ENCODE measurements at places on chromosomes 16 and 17.

DNA sequence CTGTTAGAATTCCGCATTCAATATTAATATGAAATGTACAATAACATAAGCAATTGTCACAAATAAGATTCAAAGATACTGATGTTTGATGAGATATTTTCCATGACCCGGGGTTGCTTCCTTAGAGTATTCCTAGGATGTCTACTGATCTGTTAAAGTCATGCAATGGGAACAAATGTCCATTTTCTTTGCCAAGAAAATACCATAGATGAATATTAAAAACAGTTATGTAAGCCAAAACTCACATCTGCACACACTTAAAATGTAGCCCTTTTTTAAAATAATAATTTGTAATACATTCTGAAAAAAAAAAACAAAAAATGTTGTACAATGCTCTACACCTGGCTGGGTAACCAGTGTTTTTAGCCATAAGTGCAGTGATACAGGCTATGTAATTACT is 259.4 kb upstream of the AXIN2 start:
- no peak for DNase-seq

DNA sequence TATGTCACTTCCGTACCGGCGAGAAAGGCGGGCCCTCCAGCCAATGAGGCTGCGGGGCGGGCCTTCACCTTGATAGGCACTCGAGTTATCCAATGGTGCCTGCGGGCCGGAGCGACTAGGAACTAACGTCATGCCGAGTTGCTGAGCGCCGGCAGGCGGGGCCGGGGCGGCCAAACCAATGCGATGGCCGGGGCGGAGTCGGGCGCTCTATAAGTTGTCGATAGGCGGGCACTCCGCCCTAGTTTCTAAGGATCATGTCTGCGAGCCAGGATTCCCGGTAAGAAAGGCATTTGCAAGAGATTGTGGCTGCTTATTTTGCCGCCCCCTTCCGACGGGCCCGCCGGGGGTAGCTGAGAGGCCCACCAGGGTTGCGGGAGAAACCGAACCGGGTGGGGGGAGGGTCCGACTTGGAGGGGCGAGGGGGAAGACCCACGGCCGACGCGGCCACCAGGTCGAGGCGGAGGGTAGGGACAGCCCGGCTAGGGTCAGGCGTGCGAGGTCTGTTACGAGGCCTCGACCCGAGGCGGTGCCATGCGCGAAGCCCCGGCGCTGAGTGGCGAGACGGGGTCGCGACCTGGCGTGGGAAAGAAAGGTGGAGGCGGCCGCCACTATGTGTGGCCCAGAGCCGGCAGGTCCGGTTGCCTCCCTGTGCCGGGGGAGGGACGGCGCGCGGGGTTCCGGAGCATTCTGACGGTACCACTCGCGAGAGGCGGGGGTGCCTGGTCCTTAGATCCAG is 6.7 kb upstream of the CD68 start:
- DNase-seq, result peak; percentile 98

DNA sequence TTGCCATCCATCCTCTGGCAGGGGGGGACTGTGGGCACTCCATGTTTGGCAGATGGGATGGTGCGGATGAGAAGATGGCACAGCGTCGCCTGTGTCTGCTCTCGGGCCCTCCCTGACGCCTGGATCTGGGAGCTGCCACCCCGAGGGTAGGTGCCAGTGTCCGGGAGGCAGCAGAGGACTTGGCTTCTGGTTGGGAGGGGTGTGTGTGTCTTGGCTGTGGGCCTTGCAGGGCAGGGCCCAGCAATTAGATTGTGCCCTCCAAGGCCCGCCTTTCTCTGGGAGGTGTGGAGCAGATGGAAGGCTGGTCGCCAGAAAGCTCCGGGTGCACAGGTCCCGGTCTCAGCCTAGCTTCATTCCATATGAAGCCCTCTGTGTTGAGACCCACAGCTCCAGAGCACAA is 1.4 kb downstream of the RAP1GAP2 start:
- DNase-seq, result no peak

- DNase-seq, result no peak
These were observed 441.1 kb upstream of the RBFOX1 start for GRCh38 chr16:6891496-6891895.

- DNase-seq, result no peak
These were observed 33.0 kb downstream of the NTN1 start for GRCh38 chr17:9054126-9054975.

- no peak for DNase-seq
These were observed 28.3 kb downstream of the VPS35L start for GRCh38 chr16:19583665-19584300.

DNA sequence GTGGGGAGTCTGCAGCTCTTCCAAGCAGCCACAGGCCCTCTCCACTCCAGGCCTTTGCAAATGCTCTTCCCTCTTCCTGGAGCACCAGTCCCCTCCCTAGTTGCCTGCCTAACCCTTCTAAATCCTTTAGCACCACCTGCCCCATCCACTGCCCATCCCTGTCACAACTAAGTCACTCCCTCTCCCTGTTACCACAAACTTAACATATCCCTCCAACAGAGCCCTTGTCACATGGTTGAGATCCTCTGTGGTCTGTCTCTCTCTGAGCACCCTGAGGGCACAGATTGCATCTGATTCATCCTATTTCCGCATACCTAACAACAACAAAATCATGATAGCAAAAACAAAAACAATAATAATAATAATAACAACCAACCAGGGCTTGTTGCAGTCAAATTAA is 11.0 kb upstream of the BEAN1 start:
- DNase-seq, result no peak

GRCh38 chr17:603406-604114 is 111.1 kb downstream of the VPS53 start:
- no peak for DNase-seq

GRCh38 chr16:86576591-86577313 is 1.6 kb upstream of the FOXL1 start:
- no peak for DNase-seq

DNA sequence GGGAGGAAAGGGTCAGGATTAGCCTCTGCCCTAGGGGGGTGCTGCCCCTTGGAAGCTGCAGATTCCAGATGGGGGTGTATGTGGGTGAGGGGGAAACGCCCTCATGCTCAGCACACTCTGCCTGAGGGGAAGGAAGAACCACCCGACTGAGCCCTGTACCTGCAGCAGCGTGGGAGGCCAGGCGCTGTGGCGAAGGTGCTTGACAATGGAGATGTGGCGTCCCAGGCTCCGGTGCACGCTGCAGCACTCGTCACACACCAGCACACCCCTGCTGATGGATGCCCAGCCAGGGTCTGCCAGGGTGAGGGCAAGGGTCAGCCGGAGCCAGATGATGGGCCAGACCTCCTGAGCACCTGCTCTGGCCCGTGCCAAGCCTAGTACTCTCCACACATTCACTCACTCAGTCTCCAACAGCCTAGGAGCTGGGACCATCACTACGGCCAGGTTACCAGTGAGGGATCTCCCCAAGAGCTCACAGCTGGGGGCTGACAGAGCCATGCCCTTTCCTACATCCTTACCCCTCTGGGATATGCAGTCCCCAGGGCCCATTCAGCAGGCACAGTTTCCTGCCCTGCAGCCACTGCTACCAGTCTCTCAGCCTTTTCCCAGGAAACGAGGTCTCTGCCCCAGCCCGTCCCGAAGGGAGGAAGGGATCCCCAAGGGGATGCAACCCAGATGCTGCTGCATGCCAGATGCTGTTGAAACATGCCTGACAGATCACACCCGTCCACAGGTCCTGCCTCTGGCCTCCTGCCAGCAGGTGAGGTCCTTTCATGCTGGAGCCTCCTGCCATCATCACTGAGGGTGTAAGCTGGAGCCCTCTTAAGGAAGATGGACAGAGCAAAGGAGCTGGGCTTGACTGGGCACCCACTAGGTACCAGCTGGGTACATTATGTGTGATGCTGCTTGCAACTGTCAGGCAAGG is 5.9 kb downstream of the GIT1 start:
- DNase-seq, result no peak

- DNase-seq, result no peak
These were observed 31.6 kb downstream of the PHKB start for GRCh38 chr16:47492428-47493377.

DNA sequence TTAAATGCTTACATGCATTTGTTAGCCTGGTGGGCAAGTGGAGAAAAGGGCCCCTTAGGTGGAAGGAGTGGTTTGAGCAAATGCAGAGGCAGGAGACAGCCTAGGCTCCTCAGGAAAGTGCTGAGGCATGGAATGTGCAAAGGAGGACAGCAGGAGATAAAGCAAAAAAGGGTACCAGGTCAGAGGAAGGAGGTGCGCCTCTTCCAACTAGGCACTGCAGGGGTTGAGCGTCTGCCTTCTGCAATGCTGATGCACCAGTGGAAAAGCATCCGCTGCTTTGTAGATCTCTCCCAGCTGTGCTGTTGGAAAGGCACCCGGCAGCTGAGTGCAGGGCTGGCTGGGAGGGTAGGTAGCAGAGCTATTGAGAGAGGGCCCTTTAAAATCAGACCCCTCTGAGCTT is 287.0 kb upstream of the XYLT1 start:
- no peak for DNase-seq

DNA sequence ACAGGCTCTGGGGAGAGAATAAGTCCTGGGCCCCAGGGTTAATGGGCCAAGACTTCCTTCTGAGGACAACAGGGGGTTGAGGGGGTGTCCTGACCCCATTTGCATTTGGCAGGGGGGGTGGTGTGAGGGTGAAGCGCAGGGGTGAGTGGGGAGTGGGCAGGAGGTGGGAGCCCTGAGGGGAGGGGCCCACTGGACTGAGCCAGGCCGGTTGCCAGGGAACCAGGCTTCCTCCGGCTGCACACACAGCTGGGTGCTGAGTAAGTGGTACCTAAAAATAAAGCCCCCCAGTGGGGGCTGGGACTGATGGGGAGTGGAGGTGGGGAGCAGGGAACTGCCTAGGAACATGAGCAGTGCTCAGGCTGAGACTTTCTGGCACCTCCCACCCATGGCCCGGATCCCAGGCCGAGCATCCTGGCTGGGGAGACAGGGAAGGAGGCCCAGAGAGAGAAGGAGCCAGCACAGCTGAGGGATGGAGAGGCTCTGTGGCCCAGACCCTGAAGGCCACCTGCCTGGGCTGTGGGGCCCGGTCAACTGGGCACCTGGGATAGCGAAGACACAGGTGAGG is 7.5 kb upstream of the RASD1 start:
- DNase-seq, result no peak

DNA sequence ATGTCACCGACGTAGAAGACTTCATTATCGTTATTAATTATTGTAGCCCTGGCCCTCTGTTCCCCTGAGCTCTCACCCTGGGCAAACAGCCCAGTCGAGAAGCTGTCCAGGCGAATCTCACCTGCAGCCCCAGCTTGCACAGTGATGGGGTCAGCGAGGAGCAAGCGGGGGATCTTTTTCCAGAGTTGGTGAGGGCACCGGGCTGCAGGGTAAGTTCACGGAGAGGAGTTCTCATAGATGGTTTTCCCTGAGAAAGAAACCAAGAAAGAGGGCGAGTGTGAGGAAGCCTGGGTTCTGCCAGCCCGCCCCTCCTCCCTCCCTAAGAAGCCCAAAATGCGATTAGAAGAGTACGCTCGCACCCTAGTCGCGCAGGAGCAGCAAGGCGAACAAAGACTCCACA is 436 bp downstream of the SPAG5 start:
- DNase-seq, result no peak

DNA sequence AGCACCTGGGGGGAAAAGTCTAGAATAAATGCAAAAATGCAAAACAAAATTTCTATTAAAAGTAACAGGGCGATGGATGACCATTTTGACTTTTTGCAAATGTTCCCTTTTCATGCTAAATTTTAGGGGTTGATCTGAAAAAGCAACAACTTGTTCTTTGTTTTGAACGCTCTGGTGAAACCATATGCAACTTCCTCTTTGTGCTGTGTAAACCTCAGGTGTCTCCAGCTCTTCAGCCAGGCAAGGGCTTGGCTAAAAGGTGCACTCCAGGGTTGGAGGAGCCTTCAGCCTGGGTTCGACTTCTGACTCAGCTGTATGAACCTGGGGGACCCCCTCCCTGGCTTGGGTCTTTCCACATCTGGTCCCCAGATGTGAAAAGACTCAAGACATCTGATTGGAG is 9.5 kb downstream of the IRF8 start:
- no peak for DNase-seq

DNA sequence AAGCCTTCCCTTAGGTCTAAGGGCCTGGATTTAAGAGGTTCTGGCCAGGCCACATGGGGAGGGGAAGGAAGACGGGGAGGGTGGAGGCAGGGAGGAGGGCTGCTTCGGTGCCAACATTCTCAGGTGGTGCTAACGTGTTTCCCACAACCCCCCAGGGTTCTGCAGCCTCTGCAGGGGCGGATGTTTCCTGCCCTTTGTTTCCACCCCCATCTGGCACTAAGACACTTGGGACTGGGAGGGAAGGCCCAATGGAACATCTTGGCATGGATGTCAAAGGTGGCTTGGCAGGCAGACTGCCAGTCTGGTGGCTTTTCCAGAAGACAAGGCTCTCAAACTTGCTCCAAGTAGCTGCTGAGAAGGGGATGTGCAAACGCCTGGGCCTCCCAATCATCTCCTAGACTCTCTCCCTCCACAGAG is 12.7 kb downstream of the HIC1 start:
- no peak for DNase-seq

- peak; percentile 54 for DNase-seq
These were observed 1.9 kb downstream of the GPR142 start for GRCh38 chr17:74369221-74369620.

DNA sequence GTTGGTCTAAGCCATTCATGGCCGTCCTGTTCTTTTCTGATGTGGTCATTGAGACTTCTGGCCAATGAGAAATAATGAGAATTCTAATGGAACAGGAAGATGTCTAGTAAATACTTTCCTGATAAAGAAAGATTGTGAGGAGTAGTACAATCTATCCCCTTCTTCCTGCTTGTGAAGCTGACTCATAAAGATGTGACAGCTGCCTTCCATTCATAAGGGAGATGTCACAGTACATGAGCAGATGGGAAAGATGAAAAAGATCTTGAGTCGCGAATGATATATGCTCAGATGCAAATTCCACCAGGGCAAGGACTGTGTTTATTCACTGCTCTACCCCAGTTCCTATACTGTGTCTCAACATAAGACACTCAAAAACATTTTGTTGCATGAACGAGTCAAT is 111.7 kb upstream of the FOXF1 start:
- no peak for DNase-seq

GRCh38 chr17:48646183-48647102 is 20.3 kb upstream of the HOXB9 start:
- DNase-seq, result no peak

GRCh38 chr17:34974179-34974578 is 6.1 kb upstream of the LIG3 start:
- no peak for DNase-seq

DNA sequence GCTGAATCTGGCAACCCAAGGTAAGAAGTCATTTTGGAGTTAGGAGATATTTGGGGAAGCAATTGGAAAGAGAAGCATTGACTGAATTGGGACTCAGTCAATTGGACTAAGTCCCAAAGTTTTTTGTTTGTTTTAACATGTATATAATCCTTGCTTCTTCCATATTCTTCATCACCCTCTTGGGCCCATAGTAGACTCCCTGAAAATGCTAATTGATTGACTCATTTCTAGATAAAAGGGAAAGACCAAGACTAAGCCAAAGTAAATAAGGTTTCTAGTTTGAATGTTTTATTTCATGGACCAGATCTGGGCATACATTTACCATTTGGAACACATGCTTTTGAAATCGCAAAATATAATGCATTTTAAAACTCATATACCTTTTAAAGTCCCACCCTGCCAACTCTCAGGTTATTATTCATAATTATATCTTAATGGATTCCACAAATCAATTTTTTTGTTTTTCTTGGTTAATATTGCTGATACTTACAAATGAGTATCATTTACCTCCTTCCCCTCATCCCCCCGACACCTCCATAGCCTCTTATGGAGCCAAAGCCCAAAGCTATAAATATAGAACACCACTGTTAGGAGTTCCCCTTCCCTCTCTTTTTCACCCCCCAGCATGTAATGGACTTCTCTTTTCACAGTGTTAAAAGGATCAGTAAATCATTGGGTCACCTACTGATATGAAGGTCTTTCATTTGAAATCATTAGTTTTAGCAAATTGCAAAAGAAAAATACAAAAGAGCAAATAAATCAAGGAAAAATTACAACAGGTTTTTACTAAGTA is 674.0 kb upstream of the SOX9 start:
- DNase-seq, result no peak

All from activated CD8-positive, alpha-beta memory T cell treated with anti-CD3 and anti-CD28 coated beads for 1 hour (primary cell).